ENCODE measurements at places on chromosomes 4 and X.

- no peak for DNase-seq
Measured at GRCh38 chrX:34849371-34849770, 93.2 kb upstream of the FAM47B start.

GRCh38 chrX:97311066-97311778 lies 427.5 kb downstream of the RPA4 start:
- no peak for DNase-seq

DNA sequence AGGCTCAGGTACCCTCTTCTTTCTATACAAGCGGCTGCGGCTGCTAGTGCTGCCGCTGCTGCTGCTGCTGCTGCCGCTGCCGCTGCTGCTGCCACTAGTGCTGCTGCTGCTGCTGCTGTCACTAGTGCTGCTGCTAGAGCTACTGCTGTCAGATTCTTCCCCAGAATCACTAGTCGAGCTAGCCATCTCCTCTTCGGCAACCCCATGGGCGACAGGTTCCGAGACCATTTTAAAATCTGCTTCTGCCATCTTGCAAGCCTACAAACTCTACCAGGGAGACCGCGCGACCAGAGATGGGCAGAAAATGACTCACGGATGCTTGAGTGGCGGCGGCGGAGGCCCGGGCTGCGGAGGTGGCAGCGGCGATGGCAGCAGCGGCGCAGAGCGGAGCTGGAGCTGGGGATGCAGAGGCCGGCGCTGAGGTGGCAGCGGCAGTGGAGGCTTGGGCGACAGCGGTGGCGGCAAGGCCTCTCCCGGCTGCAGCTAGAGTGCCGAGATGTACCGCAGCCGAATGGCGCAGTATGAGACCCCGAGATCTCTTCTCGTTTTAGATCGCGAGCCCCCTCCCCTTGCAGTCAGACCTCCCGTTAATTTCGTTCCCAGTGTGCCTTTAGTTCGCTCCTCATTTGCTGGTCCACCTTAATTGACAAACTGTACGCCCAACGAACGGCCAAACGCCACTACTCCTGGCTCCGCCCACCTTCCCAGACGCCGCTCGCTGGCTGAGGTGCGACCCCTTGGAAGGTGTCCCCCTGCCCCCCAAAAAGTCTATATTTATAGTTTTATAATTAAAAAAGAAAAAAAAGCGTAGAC lies at the start of gene NAP1L3:
Gene NAP1L3 (minus strand): TSS at position 523 of the 813 bp plus-strand sequence. CDS start 274 bp downstream, at position 249.
- DNase-seq: peak; percentile 87

DNA sequence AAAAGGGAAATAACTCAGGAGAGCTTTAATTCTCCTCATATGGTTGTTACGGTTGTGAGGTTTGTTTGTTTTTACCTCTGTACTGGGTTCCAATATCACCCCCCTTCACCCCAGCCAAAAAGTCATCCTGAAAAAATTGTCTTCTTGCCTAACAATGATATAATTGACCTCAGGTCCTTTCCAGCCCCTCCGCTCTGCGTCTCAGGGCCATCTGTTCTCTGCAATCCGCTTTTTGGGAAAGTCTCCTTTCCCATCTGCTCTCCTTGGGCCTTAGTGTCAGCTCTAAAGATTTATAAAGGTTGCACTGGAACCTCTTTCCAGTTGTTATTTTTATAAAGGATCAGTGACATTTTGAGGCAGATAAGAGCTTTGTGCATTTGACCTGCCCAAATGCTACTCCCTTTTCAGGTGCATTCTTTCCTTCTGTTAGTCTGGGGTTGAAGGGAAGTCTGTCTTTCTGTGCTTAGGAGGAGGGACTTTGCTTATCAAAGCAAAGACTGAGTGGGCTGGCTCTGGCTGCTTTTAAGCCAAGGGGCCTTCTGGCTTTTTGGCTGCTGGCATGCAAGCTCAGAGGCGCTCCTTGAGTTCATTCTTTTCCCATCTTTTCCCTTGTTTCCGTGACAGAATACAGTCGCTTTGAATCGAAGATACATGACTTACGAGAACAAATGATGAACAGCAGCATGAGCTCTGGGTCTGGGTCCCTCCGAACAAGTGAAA lies 34.1 kb downstream of the DLG3 start:
- DNase-seq: no peak

GRCh38 chr4:93313197-93313596 lies 515.4 kb upstream of the ATOH1 start:
- no peak for DNase-seq

GRCh38 chrX:21723084-21723483 lies 34.8 kb downstream of the SMPX start:
- DNase-seq: no peak

GRCh38 chrX:40281336-40282005 lies 183.7 kb upstream of the BCOR start:
- DNase-seq: no peak

- no peak for DNase-seq
Measured at GRCh38 chrX:28850955-28851354, 263.7 kb downstream of the IL1RAPL1 start.

DNA sequence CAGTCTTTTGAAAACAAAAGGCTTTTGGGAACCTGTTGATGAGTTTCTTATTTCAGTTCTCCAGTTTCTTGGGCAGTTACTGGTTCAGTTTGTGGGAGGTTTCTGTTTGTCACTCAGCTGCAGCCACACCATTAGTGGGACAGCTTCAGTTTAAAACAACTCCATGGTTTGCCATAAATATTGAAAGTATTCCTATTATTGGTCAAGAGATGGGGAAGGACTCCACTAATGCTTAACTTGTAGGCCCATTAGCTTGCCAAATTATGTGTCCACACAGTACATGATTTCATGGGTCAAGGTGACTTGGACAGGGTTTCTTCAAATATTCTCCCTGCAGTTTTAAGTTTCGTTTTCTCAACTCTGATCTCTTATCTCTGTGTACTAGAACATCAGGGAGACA lies 15.5 kb upstream of the ASIC5 start:
- DNase-seq: no peak

- DNase-seq: no peak
Measured at GRCh38 chrX:1403228-1403627, 11.3 kb upstream of the SLC25A6 start.

DNA sequence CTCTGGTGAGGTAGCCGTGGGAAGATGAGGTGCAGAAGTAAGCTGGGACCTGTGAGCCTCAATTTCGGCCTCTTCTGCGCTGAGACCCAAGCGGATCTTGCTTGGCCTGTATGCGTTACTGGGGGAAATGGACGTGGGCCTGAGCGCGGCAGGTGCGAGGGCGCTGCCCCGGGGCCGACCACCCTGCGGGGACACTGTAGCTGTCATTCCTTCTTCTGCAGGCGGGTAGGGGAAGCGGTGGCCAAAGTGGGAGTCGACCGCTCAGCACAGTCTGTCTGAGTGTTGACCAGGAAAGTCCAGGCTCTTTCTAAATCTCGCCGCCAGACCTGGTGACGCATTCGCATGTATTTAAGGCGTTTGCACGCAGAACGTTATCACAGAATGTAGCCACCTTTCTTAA lies 3.3 kb upstream of the LRAT start:
- peak; percentile 54 for DNase-seq

DNA sequence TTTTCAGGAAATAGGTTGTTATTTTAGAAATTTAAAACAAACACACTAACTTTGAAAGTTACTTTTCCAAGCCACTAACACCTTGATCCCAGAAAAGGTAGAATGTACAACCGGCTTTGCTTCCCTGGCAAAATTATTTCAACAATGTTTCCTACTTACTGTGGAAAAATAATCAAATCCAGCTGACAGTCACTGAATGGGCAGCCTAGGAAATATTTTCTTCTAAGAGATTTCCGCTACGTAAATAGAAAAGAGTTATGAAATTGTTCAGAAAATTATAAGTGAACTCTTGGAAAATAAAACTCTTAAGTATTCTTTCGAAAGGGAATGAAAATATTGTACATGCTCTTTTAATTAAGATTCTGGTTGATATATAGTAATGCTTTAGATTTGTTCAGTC lies 195.7 kb downstream of the GASK1B start:
- DNase-seq: no peak

GRCh38 chr4:1291091-1291490 lies 1.4 kb downstream of the MAEA start:
- DNase-seq: no peak

DNA sequence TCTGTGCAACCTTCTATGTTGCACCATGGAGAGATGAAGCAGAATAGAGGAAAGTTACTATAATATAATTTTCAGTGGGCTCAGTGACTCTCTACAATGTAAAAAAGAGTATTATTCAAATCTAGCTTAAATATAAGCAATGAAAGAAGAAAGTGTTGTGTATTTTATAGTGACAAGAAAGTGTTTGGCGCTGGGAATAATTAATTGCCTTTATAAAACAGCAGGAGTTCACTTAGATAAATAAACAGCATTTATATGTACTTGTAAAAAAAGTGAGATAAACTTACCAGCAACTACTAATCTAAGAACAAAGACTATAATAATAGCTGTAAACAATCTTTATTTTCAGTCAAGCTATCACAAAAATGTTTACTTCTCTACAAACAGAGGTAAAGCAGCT lies 488.9 kb upstream of the PCDH10 start:
- no peak for DNase-seq

DNA sequence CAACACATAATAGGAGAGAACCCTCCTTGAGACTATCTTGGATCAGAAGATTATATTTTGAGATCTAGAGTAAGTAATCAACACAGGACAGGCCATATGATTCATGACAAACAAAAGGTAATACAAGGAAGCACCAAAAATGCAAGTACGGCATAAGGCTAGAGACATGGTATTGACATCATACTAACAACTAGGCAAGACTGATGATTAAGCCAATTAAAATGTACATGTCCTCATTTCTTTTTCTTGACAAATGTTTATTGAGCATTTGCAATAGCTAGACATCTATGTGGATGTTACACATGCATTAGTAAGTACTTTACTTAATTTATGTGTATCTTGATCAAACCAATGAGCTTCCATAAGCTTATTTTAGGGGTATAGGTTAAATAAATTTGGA lies 695.7 kb upstream of the GALNTL6 start:
- no peak for DNase-seq

GRCh38 chr4:98656443-98656842 lies 2.0 kb downstream of the TSPAN5 start:
- no peak for DNase-seq

- no peak for DNase-seq
Measured at GRCh38 chrX:155745792-155746191, 133.0 kb upstream of the TMLHE start.

- DNase-seq: no peak
Measured at GRCh38 chr4:53558065-53558801, 33.1 kb downstream of the LNX1 start.

DNA sequence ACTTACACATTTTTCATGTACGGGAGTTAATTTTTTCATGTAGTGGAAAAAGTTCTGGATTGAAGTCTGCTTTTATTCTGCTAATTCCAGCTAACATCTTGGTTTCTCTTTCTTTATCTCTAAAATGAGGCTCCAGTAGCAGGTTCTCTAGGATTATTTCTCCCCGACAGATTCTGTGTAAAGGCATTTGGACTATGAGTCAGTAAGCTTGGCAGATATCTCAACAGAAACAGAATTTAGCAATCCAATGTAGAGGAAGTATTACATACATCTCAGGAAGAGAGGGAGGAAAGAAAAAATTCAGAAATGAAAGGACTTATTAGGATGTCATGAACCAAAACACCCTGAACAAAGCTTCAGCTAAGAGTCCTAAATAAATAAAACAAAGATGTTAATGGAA lies 1682.3 kb upstream of the TENM3 start:
- DNase-seq: no peak

DNA sequence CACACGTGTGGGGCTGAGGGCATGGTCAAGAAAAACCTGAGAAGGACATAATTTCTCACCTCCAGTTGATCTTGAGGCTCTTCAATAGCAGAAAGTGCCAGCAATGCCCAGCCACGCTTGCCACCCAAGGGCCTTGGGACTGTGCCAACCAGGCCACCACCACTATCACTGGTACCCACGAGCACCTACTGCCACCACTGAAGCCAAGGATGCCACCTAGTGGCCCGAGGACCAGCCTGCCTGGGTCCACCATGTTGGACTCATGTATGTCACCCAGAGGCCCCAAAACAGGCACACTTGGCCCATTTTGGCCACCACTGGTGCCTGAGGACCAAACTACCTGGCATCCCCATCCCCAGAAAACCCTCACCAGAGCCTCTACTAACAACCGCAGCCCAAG lies 191.8 kb downstream of the ADAM29 start:
- no peak for DNase-seq

GRCh38 chrX:31580726-31581125 lies 508.9 kb upstream of the FTHL17 start:
- DNase-seq: no peak

- no peak for DNase-seq
Measured at GRCh38 chr4:76504613-76505465, 69.8 kb downstream of the SHROOM3 start.

GRCh38 chr4:187357821-187358220 lies 634.2 kb upstream of the FAT1 start:
- DNase-seq: no peak

DNA sequence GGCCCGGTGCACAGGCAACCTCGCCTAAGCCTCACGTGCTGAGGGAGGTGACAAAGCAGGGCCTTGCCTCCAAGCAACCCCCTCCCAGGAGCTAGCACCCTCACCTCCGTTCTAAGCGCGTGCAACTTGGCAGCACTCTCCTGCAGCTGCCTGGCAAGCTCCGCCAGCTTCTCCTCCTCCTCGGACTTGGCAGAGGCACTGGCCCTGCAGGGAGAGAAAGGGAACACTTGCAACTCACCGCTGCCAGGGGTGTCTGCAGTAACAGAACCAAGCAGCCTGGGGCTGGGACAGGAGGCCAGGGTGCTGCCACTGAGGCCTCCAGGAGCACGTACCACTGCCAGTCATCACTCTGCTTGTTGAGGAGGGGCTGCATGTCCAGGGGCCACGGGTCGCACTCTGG lies 10.3 kb upstream of the TREX2 start:
- DNase-seq: no peak

All from ecto neural progenitor cell (in vitro differentiated cells).